ENCODE measurements at places on chromosomes 11 and 22. TPM values are rescaled to one million over a fixed set of nuclear protein-coding genes. Genes with fewer than 3 reads are reported as not detected.

CNTN5 gene
- total RNA-seq: not detected

CNGA4 gene
- total RNA-seq: 0.26 TPM

NAALAD2 gene
- total RNA-seq: not detected

PHOX2A gene
- not detected for total RNA-seq

PAMR1 gene
- total RNA-seq: not detected

IGSF22 gene
- total RNA-seq: 0.35 TPM

SLC35C1 gene
- 15.2 TPM for total RNA-seq

CASP5 gene
- not detected for total RNA-seq

POU2AF3 gene
- not detected for total RNA-seq

POU2AF1 gene
- 7.4 TPM for total RNA-seq

- peaks cover 3% of the 10 kb centered on the region for H3K4me1 ChIP-seq
- no peak overlapping the region for H3K27ac ChIP-seq
- no peaks in the 10 kb centered on the region for H3K36me3 ChIP-seq
- no peaks in the 10 kb centered on the region for H3K27me3 ChIP-seq
These were observed 75.4 kb upstream of the DDI1 start for GRCh38 chr11:103961010-103961409.

DNA sequence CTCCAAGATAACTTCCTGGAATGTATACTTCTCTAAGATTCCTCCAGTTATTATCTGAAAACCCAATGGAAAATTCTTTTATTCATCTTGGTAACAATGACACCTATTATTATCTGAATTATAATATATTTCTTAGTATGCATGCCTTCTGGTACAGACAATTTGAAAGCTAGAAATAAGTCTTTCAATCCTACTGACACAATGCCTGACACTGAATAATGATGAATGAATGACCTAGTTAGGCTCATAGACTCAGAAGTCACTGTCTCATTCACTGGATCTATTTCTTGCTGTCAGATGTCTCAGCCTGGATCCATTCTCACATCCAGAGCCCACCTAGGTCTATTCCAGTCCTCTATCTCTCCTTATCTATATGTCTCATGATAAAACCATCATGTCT is 1126.7 kb upstream of the CCDC90B start:
- H3K27me3 ChIP-seq: no peaks in the 10 kb centered on the region
- no peak for DNase-seq
- no peak overlapping the region for H3K4me3 ChIP-seq

DNA sequence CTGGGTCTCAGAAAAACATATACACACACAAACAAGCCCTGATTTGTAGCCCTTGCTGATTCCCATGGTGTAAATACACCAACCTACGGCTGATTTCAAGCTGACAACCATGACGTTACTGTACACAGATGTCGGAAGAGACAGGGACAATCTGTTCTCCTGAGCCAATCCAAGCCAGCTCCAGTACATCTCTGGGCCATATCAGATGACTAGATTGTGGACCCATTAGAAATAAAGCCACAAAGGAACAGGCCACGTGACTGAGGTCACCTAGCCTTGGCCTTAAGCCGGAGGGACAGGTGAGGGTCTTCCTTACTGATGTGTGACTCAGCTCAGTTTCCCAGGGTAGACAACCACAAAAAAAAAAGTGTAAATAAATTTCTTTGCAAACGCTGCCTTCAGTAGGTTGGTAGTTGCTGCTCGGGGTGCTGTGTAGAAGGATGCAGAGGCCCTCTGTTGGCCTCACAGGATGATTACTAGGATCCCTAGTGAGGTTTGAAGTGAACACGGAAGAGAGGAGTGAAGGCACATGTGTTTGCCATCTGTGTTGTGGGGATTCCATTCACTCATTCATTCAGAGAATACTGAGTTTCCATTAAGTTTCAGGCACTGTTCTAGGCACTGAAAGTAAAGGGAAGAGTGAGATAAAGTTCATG is 99.0 kb upstream of the LARGE1 start:
- H3K27ac ChIP-seq: no peak overlapping the region
- no peak for DNase-seq
- no peaks in the 10 kb centered on the region for H3K27me3 ChIP-seq
- no peaks in the 10 kb centered on the region for H3K4me1 ChIP-seq
- H3K36me3 ChIP-seq: no peaks in the 10 kb centered on the region
- H3K4me3 ChIP-seq: no peak overlapping the region

DNA sequence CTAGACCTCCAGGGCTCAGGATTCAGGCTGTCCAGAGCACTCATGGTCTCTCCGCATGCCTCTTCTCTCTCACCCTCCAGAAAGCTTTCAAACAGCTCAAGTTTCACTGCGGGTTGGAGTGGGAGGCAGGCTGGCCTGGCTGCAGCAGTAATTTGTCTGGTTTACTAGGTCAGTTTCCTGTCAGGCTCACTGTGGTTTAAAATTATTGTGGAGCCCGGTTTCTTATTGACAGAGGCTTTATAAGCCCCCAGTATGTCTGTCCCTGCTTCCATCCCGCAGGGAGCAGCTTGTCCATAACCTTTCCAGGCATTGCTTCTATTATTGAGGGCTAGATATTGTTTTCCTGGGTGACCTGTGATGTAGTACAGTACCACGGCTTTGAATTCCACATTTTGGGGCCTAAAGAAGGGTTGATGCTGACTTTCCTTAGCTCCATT is 235.3 kb upstream of the SORL1-AS1 start:
- no peak overlapping the region for H3K4me3 ChIP-seq
- no peak for DNase-seq
- H3K36me3 ChIP-seq: no peaks in the 10 kb centered on the region
- no peaks in the 10 kb centered on the region for H3K4me1 ChIP-seq

DNA sequence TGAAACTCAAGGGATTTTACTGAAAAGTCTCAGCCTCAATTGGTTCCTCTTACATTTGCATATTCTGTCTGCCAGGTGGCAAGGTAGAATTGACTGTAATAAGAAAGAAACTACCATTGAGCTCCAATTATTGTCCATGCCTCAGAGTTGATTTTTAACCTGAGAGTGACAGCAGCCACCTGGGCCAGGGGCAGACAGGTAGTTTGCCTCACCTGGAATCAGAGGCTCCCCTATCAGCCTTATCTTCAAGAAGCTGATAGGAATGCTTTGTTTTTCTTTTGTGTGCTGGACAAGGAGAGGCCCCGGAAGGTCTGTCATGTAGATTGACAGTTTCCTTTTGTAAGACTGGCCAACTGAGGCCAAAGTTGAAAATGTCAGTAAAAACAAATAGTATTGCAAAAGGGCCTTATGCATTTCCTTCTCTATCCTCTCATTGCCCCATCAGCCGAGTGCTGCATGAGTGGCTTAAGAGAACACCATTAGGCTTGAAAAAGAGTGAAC is 34.1 kb downstream of the CD44 start:
- no peaks in the 10 kb centered on the region for H3K27me3 ChIP-seq
- peaks cover 92% of the 10 kb centered on the region for H3K4me1 ChIP-seq

GRCh38 chr11:83864412-83865057 is 578.4 kb upstream of the CCDC90B start:
- H3K27me3 ChIP-seq: no peaks in the 10 kb centered on the region
- no peaks in the 10 kb centered on the region for H3K4me1 ChIP-seq
- no peak overlapping the region for H3K27ac ChIP-seq
- DNase-seq: no peak
- H3K4me3 ChIP-seq: no peak overlapping the region

GRCh38 chr11:40204228-40204627 is 1255.2 kb downstream of the LRRC4C start:
- H3K27me3 ChIP-seq: no peaks in the 10 kb centered on the region
- no peak overlapping the region for H3K4me3 ChIP-seq

GRCh38 chr11:62402226-62402959 is 16.4 kb upstream of the SCGB1A1 start:
- H3K36me3 ChIP-seq: no peaks in the 10 kb centered on the region
- peak overlapping the region; percentile 83 for H3K27ac ChIP-seq
- H3K27me3 ChIP-seq: no peaks in the 10 kb centered on the region
- peaks cover 22% of the 10 kb centered on the region for H3K4me1 ChIP-seq

DNA sequence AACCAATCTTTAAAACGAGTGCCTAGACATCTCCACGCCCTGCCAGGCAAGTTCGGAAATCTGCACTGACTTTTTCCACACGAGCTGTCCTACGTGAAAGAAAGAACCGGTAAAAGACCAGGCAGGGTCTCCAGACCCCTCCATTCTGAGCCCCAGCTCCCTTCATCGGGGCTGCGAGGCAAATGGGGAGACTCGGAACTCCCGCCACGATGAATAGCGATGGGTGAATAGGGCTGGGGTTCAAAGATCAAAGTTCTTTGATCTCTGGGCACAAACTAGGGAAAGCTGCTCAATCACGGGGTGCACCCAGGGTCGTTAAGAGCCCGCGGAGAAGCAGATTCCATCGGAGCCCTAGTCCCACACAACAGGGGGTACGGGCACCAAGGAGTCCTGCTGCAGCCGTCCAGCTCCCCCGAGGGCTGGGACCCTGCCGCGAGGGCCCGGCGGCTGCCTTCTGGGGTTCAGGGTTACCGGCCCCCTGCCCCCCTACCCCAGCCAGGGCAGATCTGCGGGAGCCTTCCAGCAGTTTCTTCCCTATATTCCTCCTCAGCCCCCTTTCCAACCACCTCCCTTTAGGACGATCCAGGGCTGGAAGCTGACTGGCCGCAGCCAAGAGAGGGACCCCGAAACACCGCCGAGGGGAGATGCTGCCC is 1.1 kb downstream of the LRP4 start:
- peaks cover 67% of the 10 kb centered on the region for H3K27me3 ChIP-seq
- peaks cover 26% of the 10 kb centered on the region for H3K4me1 ChIP-seq
- H3K27ac ChIP-seq: no peak overlapping the region
- peak overlapping the region; percentile 46 for H3K4me3 ChIP-seq

DNA sequence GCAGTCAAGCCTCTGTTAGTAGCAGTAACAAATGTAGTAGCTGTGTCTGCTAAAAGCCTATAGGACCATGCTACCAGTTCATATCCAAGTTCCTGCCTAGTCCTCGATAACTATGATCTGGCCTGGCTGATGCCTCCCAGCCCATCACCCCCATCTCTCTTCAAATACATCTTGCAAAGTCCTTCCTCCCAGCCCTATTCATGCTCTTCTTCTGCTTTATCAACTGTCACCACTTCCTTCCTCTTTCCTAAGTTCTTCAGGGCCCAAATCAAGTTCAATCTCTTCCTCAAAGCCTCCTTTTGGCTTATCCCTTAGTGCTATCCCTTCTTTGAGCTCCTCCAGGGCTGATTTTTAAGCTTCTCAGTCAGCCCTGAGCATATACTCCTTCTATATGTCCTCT is 150.9 kb upstream of the THY1 start:
- DNase-seq: no peak
- H3K27me3 ChIP-seq: peaks cover 20% of the 10 kb centered on the region
- H3K36me3 ChIP-seq: no peaks in the 10 kb centered on the region
- H3K4me1 ChIP-seq: no peaks in the 10 kb centered on the region

- H3K27ac ChIP-seq: no peak overlapping the region
- H3K4me1 ChIP-seq: peaks cover 8% of the 10 kb centered on the region
- DNase-seq: no peak
- H3K36me3 ChIP-seq: no peaks in the 10 kb centered on the region
These were observed 52.9 kb downstream of the C11orf58 start for GRCh38 chr11:16791191-16791961.

GRCh38 chr11:86938900-86939880 is 16.0 kb downstream of the FZD4 start:
- H3K27me3 ChIP-seq: peaks cover 4% of the 10 kb centered on the region
- no peak for DNase-seq
- no peaks in the 10 kb centered on the region for H3K36me3 ChIP-seq
- no peaks in the 10 kb centered on the region for H3K4me1 ChIP-seq

GRCh38 chr11:46009647-46010046 is 87.2 kb downstream of the LARGE2 start:
- H3K4me3 ChIP-seq: no peak overlapping the region
- no peak overlapping the region for H3K27ac ChIP-seq
- no peaks in the 10 kb centered on the region for H3K36me3 ChIP-seq
- H3K27me3 ChIP-seq: no peaks in the 10 kb centered on the region

DNA sequence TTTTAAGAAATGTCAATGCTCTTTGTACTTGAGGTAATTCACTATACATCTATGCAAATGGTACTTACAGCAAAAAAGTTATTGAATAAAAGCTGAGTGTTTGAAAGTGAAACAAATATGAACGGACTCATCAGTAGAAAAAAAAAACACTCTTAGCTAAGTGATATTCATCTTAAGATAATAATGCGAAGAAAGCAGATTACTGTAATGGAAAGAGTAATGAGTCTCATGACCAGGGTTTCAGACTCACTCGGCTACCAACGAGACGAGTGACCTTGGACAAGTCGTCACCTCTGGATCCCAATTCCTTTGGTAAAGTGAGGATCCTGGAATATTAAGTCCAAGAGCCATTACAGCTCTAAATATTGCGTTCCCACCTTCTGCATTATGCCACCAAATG is 57.0 kb downstream of the PACSIN2 start:
- H3K4me3 ChIP-seq: no peak overlapping the region
- H3K27me3 ChIP-seq: no peaks in the 10 kb centered on the region
- H3K27ac ChIP-seq: no peak overlapping the region
- H3K36me3 ChIP-seq: peaks cover 8% of the 10 kb centered on the region
- peaks cover 35% of the 10 kb centered on the region for H3K4me1 ChIP-seq

- H3K4me1 ChIP-seq: peaks cover 8% of the 10 kb centered on the region
- DNase-seq: no peak
- no peaks in the 10 kb centered on the region for H3K36me3 ChIP-seq
- H3K4me3 ChIP-seq: no peak overlapping the region
- H3K27me3 ChIP-seq: peaks cover 19% of the 10 kb centered on the region
These were observed 11.5 kb upstream of the CRKL start for GRCh38 chr22:20905415-20906386.

DNA sequence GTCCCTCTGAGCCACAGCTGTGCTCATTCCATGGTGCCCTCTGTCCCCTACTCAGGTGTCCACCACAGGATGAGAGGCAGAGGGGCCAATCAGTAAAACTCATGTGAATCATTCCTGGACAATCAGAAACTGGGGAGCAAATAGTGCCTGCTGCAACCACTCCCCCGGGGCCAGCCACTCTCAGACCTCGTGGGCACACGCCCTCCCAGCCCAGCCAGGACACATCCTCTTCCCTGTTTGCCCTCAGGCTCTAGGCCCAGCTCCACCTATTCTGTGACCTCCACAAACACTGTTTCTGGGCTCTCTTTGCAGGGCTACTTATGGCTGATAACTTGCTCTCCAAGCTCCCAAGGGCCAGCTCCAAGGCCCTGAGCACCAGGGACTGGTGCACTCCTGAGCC is 14.0 kb upstream of the KCTD14 start:
- peaks cover 14% of the 10 kb centered on the region for H3K4me1 ChIP-seq
- no peak for DNase-seq
- H3K27ac ChIP-seq: no peak overlapping the region
- no peak overlapping the region for H3K4me3 ChIP-seq

- peaks cover 15% of the 10 kb centered on the region for H3K4me1 ChIP-seq
- no peaks in the 10 kb centered on the region for H3K36me3 ChIP-seq
- DNase-seq: no peak
- H3K27me3 ChIP-seq: peaks cover 3% of the 10 kb centered on the region
These were observed 63.2 kb downstream of the BTG4 start for GRCh38 chr11:111448831-111449557.

Data from activated CD8-positive, alpha-beta memory T cell treated with anti-CD3 and anti-CD28 coated beads, Interleukin-2, amount 10 ng/mL, durations not matched to agents 7 days and 5 days (primary cell).